ENCODE measurements at places on chromosomes 12 and 14. TPM values are rescaled to one million over a fixed set of nuclear protein-coding genes. Genes with fewer than 3 reads are reported as not detected.

The MYH7 gene
- 1.6 TPM for total RNA-seq

The RFLNA gene
- 3.9 TPM for total RNA-seq

The SLC39A2 gene
- not detected for total RNA-seq

The PTGER2 gene
- total RNA-seq, result 1.5 TPM

The HHIPL1 gene
- 4.6 TPM for total RNA-seq

The KCNA5 gene
- total RNA-seq, result not detected

The WNT5B gene
- 7.2 TPM for total RNA-seq

The RASAL1 gene
- 6.8 TPM for total RNA-seq

The CLEC6A gene
- total RNA-seq, result not detected

The CCDC38 gene
- total RNA-seq, result 0.49 TPM

The FAM161B gene
- total RNA-seq, result 0.29 TPM

The WBP11 gene
- total RNA-seq, result 9.5 TPM

The LACRT gene
- not detected for total RNA-seq

The CCNK gene
- total RNA-seq, result 43.2 TPM

The INSM2 gene
- total RNA-seq, result not detected

DNA sequence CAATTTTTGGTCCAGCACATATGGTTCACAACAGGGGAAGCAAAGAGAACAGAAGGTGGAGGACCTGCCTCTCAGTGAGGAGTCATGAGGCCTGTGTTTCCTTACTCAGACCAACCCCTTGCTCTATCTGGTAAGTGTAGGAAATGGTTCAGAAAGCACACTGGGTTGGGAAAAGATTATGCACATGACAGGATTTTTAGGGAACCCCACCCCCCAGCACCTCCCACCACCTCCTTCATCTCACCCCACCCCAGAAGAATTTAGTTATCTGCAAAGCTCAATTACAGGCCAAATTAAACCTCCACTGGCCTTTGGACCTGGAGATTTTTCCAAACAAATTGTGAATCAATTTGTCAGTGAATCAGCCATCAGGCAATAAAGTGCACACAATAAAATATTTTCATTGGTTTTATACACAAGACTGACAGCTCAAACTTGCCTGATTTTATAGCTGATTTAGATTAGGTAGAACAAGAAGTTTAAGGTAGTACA, 132.8 kb downstream of the DACT1 start:
- H3K27me3 ChIP-seq, result no peaks in the 10 kb centered on the region
- no peaks in the 10 kb centered on the region for H3K4me1 ChIP-seq
- no peak overlapping the region for H3K27ac ChIP-seq
- DNase-seq, result no peak
- no peak overlapping the region for H3K4me3 ChIP-seq

GRCh38 chr12:64506955-64507354, 55.0 kb downstream of the TBK1 start:
- H3K4me3 ChIP-seq, result no peak overlapping the region
- no peak for DNase-seq
- no peaks in the 10 kb centered on the region for H3K27me3 ChIP-seq
- no peaks in the 10 kb centered on the region for H3K4me1 ChIP-seq

DNA sequence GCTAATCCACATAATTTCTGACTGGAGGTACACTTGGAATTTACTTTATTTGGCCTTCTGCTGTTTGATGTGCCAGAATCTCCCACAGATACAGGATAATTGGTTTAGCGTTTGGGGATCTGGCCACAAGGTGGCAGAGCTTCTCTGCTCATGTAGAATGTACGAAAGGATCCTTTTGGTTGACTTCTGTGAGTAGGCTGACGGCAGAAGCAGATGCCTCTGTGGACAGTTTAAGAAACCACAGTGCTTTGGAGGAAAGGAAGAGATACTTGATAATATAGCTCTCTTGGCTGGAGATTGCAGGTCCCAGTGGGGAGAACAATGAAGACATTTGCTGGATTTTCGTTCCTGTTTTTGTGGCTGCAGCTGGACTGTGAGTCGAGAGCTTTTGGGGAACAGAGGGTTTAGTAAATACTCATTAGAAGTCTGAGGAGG, 75.3 kb upstream of the OR4E1 start:
- no peak overlapping the region for H3K27ac ChIP-seq
- no peaks in the 10 kb centered on the region for H3K27me3 ChIP-seq
- H3K36me3 ChIP-seq, result no peaks in the 10 kb centered on the region
- H3K4me3 ChIP-seq, result no peak overlapping the region

DNA sequence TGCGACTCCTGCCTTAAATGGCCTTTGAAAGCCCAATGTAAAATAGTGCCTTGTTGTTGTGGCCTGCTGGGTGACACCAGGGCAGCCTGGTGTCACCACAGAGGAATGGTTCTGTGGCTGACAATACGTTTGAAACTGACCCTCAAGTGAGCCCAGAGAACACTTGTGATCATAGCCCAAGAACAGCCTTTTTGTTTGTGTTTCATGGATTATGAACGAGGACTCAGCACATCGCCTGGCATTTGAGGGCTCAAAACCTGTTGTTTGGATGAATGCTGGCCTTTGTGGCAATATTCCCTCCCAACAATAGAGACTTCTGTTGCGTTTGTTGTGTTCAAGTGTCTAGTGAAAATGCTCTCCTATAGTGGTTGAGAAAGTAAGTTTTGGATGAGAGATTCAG, 48.5 kb downstream of the TSPAN9 start:
- H3K4me1 ChIP-seq, result no peaks in the 10 kb centered on the region
- H3K27me3 ChIP-seq, result no peaks in the 10 kb centered on the region
- H3K4me3 ChIP-seq, result no peak overlapping the region

DNA sequence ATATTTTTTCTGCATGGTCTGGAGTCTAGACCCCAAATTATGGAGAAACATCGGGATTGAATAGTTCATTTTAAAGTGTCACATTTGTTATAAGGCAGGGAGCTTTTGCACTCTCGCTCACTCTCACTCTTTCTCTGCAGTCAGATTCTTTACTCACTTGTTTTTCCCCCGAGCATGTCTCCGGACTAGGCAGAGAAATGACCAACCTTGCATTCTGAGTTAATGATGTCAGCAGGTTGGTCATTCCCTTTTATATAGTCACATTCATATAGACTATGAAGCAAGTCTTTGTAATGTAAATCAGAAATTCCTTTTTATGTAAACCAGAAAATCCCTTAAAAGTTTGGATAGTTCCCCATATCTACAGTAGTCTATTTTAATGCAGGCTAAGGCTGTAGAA, 4.1 kb downstream of the C12orf75 start:
- no peak overlapping the region for H3K27ac ChIP-seq
- no peak for DNase-seq
- H3K4me3 ChIP-seq, result no peak overlapping the region

GRCh38 chr14:37903343-37904191, 304.1 kb upstream of the SSTR1 start:
- no peak for DNase-seq
- no peaks in the 10 kb centered on the region for H3K36me3 ChIP-seq
- H3K27me3 ChIP-seq, result no peaks in the 10 kb centered on the region
- no peaks in the 10 kb centered on the region for H3K4me1 ChIP-seq
- no peak overlapping the region for H3K4me3 ChIP-seq
- no peak overlapping the region for H3K27ac ChIP-seq

- H3K4me1 ChIP-seq, result no peaks in the 10 kb centered on the region
- no peak overlapping the region for H3K27ac ChIP-seq
- no peaks in the 10 kb centered on the region for H3K27me3 ChIP-seq
- DNase-seq, result no peak
Measured at GRCh38 chr12:70290116-70290515, 46.9 kb downstream of the CNOT2 start.

- H3K27ac ChIP-seq, result no peak overlapping the region
- H3K27me3 ChIP-seq, result no peaks in the 10 kb centered on the region
- H3K36me3 ChIP-seq, result no peaks in the 10 kb centered on the region
- H3K4me1 ChIP-seq, result no peaks in the 10 kb centered on the region
- DNase-seq, result no peak
- H3K4me3 ChIP-seq, result no peak overlapping the region
Measured at GRCh38 chr14:99009871-99010270, 262.1 kb downstream of the BCL11B start.

GRCh38 chr14:95495538-95496025, 20.9 kb downstream of the SYNE3 start:
- DNase-seq, result no peak
- peak overlapping the region; percentile 69 for H3K27ac ChIP-seq
- H3K36me3 ChIP-seq, result no peaks in the 10 kb centered on the region
- H3K4me1 ChIP-seq, result peaks cover 22% of the 10 kb centered on the region
- no peak overlapping the region for H3K4me3 ChIP-seq
- no peaks in the 10 kb centered on the region for H3K27me3 ChIP-seq

DNA sequence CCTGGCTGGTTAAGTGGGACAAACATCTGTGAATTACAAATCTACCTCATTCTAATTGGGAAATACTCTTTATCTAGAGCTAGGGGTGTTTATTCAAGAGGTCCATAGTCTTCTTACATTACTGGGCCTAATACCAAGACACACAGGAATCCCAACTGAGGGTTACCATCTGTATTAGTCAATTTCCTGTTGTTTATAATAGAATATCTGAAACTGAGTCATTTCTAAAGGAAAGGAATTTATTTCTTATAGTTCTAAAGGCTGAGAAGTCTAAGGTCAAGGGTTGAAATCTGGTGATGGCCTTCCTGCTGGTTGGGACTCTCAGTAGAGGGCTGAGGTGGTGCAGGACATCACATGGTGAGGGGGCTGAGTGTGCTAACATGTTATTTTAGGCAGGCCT, 36.0 kb downstream of the RTRAF start:
- H3K4me1 ChIP-seq, result no peaks in the 10 kb centered on the region
- H3K27me3 ChIP-seq, result no peaks in the 10 kb centered on the region
- peak overlapping the region; percentile 38 for H3K27ac ChIP-seq
- no peak overlapping the region for H3K4me3 ChIP-seq

DNA sequence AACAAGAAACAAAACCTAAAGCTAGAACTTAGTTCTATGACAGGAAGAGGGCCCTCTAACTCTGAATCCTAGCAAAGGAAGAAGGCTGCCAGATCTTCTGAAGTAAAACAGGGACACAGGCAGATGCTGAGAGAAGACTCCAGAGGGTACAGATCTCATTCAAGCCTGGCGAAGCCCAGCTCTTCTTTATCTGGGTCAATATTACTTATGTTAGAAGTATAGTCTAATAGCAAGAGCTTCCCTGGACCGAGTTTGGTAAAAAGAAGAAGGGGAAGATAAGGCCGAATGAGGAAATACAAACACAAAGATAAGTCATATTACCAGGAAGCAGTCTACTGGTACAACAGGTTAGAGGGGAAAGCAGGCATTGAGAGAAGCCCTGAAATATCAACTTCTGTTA, 79.9 kb upstream of the CCDC91 start:
- no peaks in the 10 kb centered on the region for H3K36me3 ChIP-seq
- no peak overlapping the region for H3K4me3 ChIP-seq
- no peaks in the 10 kb centered on the region for H3K27me3 ChIP-seq
- DNase-seq, result no peak

DNA sequence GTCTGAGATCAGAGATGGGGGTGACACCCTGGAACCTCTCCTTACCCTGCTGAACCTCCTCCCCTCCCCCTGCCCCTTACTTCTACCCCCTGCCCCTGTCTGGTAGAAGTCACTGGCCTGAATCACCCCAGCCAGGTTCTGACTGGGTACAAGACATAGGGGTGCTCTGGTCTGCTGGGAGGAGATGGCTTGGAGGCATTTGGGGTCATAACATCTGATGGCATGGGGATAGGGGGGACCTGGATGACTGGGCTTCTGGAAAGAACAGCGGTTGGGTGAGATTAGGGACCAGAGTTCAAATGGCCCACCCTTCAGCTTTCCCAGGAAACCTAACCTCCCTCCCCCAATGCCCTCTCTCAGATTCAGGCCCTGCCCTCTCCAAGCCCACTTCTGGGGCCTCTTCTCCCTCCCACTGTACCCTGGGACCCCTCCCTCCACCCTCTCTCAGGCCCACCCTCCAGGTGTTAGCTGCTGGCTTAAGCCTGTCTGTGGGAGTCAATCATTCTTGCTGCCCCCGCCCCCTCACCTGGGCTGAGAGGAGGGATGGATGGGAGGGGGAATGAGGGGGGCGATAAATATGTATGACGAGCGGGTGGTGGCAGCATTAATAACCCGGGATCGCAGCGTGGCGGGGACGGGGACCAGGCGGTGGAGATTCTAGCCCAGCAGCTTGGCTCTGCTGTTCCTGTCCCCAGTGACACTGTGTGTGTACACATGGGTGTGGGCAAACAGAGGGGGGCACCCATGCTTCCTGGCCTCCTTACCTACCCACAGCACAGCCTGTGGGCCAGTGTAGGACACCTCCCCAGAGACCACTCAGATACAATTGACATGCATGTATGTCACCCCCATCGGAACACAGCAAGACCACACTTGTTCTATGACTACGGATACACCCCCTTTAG, 5.9 kb downstream of the NXPH4 start:
- H3K4me3 ChIP-seq, result no peak overlapping the region
- H3K27ac ChIP-seq, result no peak overlapping the region
- H3K27me3 ChIP-seq, result peaks cover 39% of the 10 kb centered on the region
- H3K4me1 ChIP-seq, result no peaks in the 10 kb centered on the region
- no peaks in the 10 kb centered on the region for H3K36me3 ChIP-seq

DNA sequence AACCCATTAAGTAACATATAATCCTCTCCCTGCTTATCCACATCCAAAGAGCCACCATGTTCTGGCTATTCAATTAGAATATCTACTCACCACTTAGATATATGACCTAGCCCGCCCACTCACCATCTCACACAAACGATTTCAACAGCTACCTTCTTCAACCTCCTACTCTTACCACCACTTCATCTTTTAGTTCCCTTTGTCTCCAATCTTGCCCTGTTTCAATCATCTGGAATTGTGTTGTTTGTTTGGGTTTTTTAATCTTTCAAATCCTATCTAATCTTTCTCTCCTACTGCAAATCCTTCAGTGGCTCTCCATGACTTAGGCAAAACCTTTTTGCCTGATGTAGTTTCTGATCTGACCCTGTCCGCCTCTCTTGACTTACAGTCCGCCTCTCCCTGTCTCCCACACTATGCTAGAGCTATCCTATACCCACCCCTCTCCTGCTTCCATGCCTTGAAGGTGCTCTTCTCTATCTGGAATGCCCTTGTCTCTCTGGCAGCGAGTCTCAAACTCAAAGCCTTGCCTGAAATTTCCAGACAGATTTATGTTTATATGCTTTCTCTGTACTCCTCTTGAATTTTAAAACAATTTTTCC, 161.0 kb upstream of the CRY1 start:
- DNase-seq, result no peak
- no peak overlapping the region for H3K4me3 ChIP-seq
- no peaks in the 10 kb centered on the region for H3K27me3 ChIP-seq
- H3K36me3 ChIP-seq, result no peaks in the 10 kb centered on the region

- H3K4me1 ChIP-seq, result peaks cover 7% of the 10 kb centered on the region
- no peaks in the 10 kb centered on the region for H3K27me3 ChIP-seq
- no peak for DNase-seq
- peak overlapping the region; percentile 63 for H3K27ac ChIP-seq
- H3K4me3 ChIP-seq, result no peak overlapping the region
Measured at GRCh38 chr12:94305130-94305957, 154.3 kb downstream of the CEP83 start.

DNA sequence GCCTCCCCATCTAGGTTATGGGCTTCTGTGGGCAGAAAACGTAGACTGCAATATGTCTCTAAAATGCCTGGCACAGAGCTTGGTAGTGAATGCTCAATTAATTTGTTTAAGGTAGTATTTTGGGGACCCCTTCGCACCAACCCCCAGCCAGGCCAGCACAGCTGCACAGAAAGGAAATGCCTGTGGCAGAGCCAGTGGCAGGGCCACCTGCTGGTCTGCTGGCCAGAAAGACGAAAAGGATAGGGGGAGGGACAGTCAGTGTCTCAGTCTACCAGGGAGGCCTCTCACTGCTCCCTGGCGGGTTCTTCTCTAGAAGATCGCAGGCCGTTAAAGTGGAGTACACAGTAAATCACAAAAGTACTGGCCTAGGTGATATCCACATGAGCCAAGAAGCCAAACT, 3.5 kb downstream of the RAB15 start:
- no peaks in the 10 kb centered on the region for H3K36me3 ChIP-seq
- no peak overlapping the region for H3K27ac ChIP-seq
- no peaks in the 10 kb centered on the region for H3K27me3 ChIP-seq
- H3K4me1 ChIP-seq, result peaks cover 5% of the 10 kb centered on the region
- DNase-seq, result no peak
- no peak overlapping the region for H3K4me3 ChIP-seq
